Esophagus squamous epithelium (tissue), 5 donors: ENCODE measurements at places on chromosomes 1 and 21.
A peak's percentile ranks its signal among the peaks of the same experiment; 100 is the strongest.

- DNase-seq = no peak
These were observed 1.6 kb downstream of the TMEM50B start for GRCh38 chr21:33478182-33478581.

- DNase-seq = no peak
These were observed 76.5 kb upstream of the FGGY start for GRCh38 chr1:59220356-59220755.

DNA sequence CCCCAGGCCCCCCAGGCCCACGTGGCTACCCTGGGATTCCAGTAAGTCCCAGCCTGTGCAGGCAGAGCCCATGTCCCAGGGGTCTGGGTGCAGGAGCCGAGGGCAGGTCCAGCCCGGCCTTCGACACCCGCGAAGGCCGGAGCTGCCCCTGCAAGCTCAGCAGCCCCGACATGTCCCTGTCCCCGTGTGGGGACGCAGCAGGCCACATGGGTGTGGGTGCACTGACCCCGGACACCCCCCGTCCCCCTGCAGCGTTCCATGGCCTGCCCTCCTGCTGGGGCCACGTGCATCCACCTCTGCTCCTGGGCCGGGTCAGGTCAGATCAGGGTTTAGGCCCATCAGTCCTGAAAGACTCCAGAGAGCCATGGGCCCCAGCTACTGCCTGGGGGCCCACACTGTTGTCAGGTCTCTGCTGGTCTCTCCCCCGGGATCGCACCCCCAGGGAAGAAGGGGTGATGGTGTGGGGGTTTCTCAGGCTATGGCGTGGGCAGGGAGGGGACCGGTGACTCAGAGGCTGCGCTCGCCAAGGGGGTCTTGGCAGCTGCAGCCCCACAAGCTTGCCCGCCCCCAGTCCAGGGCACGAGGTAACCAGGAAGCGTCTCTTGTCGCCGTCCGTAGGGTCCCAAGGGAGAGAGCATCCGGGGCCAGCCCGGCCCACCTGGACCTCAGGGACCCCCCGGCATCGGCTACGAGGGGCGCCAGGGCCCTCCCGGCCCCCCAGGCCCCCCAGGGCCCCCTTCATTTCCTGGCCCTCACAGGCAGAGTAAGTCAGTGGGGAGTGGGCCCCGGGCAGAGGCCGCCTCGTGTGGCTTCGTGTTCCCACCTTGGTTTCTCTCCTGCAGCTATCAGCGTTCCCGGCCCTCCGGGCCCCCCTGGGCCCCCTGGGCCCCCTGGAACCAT, 37.5 kb downstream of the SLC19A1 start:
- DNase-seq = no peak

DNA sequence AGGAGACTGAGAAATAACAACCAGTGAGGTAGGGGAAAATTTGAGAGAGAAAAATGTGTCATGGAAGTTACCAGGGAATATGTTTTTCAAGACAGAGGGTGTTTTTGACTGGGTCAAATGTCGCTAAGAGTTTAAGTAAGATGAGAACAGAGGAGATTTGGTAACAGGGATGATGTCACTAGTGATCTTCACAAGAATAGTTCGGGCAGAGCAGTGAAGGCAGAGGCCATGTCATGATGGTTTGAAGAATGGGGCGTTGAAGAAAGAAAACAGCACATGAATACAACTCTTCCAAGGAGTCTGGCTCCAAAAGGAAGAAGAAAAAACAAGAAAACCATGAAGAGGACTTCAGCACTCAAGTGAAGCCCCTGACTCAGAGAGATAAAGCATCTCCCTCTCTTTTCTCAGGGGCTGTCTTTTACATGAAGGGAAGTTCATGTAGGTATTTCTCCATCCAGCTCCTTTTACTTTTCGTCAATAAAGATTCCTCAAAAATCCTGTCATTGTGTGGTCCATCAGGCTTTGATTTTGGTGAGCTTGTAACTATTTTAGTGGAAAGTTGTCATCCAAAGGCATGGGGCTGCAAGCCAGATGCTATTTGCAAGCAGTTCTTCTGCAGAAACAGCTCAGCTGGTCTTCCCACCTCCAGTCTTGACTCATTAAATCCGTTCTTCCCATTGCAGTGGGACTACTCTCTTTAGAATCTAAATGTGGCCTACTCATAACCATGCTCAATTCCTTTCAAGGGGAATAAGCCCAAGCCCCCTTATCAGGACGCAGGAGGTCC, 397.3 kb downstream of the LMX1A start:
- no peak for DNase-seq

DNA sequence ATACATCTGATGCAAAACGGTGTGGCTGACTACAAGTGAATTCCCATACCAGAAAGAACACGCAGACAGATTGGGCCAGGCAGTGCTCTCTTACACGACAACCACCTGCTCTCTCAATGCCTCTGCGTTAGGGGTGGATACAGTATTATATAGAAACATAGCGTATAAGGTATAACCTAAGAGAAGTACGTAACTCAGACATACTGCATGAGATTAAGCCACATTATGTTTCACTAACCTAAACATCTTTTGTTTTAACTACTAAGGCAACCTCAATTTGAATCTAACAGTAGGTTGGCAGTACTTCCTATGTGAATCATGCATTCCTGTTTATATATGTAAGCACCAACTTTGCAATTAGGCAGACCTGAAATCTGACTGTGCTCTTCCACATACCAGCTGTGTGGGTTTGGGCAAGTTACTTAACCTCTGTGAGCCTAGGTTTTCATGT, 58.1 kb upstream of the COA6 start:
- no peak for DNase-seq

DNA sequence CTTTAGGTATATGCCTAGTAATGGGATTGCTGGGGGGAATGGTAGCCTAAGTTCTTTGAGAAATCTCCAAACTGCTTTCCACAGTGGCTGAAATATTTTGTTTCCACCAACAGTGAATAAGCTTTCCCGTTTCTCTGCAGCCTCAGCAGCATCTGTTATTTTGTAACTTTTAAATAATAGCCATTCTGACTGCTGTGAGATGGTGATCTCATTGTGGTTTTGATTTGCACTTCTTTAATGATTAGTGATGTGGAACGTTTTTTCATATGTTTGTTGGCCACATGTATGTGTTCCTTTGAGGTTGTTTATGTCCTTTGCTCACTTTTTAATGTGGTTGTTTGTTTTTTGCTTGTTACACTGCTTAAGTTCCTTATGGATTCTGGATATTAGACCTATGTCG, 237.4 kb downstream of the CENPF start:
- DNase-seq = no peak

- peak; percentile 82 for DNase-seq
These were observed at the start of gene ARID1A for GRCh38 chr1:26695356-26696118. Gene ARID1A, plus strand, starts transcription at chr1:26696015. Its CDS starts 389 bp downstream, at chr1:26696404.

- no peak for DNase-seq
These were observed 66.8 kb downstream of the POFUT2 start for GRCh38 chr21:45220714-45221490.
